Left ventricle myocardium inferior (tissue), 1 donor: ENCODE measurements at places on chromosomes 13 and 19. TPM values are rescaled to one million over a fixed set of nuclear protein-coding genes. Genes with fewer than 3 reads are reported as not detected.

ZNF552 gene
- 3.9 TPM for total RNA-seq

ANKLE1 gene
- total RNA-seq = 0.11 TPM

IL11 gene
- not detected for total RNA-seq

GARIN5A gene
- total RNA-seq = 1.3 TPM

ZNF506 gene
- 10.0 TPM for total RNA-seq

ZNF433 gene
- 3.4 TPM for total RNA-seq

FFAR2 gene
- total RNA-seq = 0.27 TPM

MUC16 gene
- total RNA-seq = not detected

ZNF69 gene
- 5.2 TPM for total RNA-seq

SELENOV gene
- not detected for total RNA-seq

TEX101 gene
- not detected for total RNA-seq

ZNF709 gene
- 1.1 TPM for total RNA-seq

DZIP1 gene
- 3.8 TPM for total RNA-seq

C3 gene
- total RNA-seq = 133 TPM

ZNF468 gene
- 8.3 TPM for total RNA-seq

PROZ gene
- total RNA-seq = not detected

TSKS gene
- 0.38 TPM for total RNA-seq

ZNF737 gene
- total RNA-seq = 4.2 TPM

SERPINE3 gene
- total RNA-seq = not detected

ERICH6B gene
- total RNA-seq = not detected

ATP4B gene
- total RNA-seq = not detected

CTXN1 gene
- total RNA-seq = 0.22 TPM

NCR1 gene
- total RNA-seq = 0.30 TPM

GNA15 gene
- total RNA-seq = 1.2 TPM

ZNF568 gene
- total RNA-seq = 7.1 TPM

KLK3 gene
- total RNA-seq = not detected

TLE6 gene
- total RNA-seq = 1.3 TPM

KLF5 gene
- total RNA-seq = 1.1 TPM

GPR12 gene
- 0.14 TPM for total RNA-seq

ZNF146 gene
- total RNA-seq = 30.4 TPM

OSCAR gene
- total RNA-seq = 0.33 TPM

KLK15 gene
- not detected for total RNA-seq

C1QTNF9 gene
- 3.0 TPM for total RNA-seq
